ENCODE measurements at places on chromosomes 1 and 21.

GRCh38 chr1:2447276-2448097, 28.6 kb upstream of the PLCH2 start:
- DNase-seq, result no peak

DNA sequence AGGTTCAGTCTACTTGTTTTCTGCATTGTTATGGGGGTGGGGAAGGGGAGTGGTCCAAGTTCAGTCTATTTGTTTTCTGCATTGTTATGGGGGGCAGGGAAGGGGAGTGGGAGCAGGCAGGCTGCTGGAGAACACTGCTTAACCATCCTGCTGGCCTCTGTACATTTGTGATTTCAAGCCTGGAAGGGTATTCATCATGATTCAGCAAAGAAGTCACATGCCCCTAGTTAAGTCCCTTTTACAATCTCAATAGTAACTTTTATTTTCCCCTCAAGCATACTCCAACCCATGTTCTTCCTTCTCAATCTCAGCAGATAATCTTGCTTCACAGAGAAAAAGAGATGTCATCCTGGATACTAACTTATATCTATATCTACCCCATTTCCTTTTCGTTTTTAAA, 7.9 kb downstream of the LYST start:
- no peak for DNase-seq

DNA sequence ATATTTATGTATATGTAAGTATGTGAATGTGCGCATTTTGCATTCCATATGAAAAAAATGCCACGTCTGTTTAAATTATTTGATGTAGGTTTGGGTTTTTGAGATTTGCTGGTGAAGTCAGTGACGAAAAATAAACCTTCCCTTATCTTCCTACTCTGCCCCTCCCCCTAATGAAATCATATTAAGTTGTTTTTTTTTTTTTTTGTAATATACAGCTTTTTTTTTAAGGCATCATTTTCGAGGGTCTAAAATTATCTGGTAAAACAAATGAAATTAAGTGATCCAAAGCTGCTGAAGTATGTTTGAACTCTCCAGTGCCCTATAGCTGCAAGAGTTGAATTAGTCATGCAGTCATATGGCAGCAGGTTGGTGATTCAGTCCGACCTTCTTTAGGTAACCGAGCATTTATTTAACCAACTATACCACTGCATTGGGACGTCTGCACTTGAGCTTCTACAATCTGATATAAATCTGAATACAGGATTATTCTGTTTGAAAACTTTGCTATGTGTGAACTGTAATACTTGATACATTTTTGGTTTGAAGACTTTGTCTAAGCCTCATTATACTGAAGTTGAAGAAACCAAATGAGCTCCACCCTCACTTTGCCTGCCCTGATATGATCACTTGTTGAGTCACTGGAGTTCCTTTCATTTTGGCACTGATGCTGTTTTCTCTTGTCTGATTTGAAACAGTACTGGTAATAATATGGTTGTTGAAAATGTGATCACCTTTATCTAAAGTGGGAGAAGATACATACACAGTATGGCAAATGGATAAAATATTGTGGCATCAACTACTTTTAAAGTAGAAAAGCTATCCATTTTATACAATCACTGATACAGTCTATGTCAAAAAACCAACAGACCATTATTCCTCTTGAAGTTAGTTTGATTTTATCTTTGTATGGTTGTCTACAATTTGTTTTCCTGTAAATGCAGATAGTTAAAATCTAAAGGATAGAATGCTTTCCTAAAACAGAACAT, 11.7 kb downstream of the PDIK1L start:
- no peak for DNase-seq

DNA sequence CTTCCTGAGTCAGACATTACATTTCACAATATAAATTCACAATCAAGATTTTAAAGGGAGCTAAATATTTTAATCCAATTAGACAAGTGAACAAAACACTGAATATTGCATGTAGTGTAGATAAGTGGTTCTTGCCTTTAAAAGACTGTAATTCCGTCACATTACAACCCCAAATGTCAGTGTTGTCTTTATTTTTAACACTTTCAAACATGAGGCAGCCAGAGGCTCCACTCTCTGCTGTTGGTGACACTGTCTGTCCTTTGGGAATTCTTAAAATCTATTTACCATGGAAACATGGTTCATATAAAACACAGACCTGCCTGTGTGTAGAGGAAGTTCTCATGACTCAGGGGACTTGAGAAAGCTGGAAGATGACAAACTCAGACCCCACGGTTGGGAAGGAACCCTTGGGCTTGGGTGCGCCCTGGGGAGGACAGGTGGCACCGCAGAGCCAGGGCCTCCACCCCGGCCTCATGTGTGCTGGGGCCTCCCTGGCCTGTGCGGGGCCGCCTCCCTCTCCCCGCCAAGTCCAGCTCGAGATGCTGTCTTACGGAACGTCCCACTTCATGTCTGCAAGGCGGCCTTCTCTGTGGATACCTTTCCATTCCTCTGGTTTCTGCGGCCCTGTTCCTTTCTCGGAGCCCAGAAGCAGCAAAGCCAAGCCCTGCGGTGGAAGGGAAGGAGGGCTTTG, 239.0 kb downstream of the SDCCAG8 start:
- no peak for DNase-seq

GRCh38 chr21:45224189-45224938, 63.3 kb downstream of the POFUT2 start:
- DNase-seq, result peak; percentile 33

DNA sequence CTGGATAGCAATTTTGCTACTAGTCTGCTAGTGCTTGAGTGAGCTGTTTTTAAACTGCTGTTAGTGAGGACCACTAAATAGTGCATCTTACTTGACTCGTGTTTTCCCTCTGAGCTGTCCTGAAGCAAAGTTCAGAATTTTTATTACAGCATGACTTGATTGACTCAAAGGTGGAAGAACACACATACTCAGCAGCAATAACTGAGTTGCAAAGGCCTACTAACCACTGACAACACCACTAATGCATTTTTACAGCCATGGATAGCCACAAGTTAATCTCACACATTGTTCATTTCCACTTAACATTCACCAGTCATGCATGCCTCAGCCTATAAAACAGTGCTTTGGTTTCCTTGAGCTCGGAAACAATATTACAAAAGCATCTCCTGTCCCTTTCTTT, 148.7 kb downstream of the RUNX1 start:
- DNase-seq, result no peak

DNA sequence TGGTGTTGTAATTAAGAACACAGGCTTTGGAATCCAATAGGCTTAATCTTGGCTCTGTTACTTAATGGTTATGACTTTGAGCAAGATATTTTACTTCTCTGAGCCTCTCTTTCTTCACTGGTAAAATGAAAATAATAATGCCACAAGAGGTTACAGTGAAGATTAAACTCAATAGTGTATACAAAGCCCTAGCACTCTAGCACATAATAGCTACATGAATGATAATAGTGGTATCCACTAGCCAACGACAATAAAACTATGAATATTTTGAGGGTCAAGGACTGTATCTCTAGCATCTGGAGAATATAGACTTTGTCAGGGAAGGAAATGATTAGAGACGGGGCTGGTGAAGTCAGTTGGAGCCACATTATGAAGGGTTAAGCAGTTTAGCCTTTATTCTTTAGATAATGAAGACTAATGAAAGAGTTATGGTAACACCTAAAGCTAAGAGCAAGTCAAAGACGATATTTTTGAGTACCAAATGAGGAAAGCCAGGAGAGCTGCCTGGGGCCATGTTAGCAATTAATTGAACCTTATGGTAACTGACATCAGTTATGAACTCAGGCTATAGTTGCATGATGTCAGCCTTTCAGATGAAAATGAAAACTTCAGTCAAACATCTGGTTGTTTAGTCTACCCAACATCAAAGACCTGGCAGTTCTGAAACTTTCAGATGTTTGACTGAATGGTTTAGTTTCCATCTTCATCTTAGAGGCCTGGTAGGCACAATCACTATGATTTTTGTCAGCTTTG, 32.8 kb upstream of the RNF11 start:
- DNase-seq, result no peak

DNA sequence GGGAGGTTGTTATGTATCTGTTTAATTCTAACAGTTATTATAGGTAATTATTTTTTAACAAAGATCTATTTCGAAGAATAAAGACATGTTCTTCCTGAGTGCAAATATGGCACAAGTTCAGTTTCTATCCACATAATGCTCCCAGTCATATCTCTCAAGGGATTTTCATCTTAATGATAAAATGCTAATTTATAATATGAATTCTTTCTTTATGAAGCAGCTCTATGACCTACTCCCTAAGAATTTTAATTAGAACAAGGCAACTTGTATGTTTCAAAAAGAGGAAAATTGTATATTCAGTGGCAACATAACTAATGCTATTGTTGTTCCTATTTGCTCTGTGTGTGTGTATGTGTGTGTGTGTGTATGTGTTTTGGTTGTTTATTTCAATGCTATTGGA, 1222.1 kb upstream of the NCAM2 start:
- no peak for DNase-seq

DNA sequence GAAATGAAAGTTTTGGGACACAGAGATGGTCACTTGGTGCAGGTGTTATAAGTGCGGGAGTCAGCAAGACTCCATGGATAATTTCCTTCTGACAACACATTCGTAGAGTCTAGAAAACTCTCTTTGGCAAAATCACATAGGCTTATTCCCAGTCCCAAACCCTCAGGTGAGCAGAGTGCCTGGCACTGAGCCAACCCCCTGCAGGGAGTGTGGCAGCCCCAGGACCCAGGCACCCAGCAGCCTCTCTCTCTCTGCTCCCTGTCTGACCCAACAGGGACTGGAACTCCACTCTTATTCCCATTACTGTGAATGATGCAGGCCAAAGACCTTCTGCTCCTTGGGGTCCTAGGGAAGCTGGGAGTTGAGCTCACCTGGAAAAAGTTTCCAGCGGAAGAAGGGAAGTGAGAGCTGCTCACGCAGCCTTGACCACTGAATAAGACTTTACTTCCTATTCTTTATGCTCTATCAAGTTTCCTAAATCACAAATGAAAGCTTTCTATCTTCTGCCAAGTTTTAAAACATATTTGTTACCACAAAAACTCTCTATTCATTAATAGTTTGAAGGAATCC, 132.6 kb upstream of the ETV3 start:
- no peak for DNase-seq

DNA sequence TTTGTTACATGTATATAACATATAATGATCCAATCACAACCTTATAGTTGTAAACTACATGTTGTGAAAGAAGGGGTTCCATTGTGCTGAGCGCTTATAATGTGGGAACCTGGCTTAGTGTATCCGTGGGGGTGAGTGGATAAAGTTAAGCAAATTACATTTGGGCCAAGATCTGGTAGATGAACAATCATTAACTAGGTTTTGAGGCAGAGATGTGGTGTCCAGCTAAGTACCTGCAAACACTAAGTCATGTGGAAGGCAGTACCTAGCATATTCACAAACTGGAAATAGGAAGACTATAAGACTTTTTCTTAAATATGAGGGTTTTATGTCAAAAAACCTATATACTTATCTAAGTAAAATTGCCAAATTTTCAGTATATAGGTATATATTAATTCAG, 167.2 kb upstream of the PDE4B start:
- no peak for DNase-seq

DNA sequence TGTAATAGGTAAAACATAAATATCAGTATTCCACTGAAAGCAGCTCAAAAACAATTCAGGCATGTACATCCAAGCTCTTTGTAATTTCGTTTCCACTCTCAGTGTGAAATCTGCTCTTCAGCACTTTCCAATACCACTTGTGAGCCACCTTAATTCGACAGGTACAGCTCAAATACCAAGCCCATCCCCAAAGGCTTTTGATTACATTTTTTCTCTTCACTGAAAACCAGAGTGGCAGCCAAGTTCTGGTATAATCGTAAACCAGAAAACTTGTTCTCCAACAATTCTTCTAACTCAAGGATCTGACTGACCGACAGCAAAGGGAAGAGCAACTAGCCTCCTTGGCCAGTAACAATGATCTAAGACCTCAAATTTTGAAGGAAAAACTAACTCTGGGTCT, 36.8 kb downstream of the FBXO42 start:
- DNase-seq, result no peak

GRCh38 chr1:151372058-151372934, at the start of gene SELENBP1:
SELENBP1 (minus strand) TSS chr1:151372705; CDS start chr1:151372641, 64 bp downstream.
- no peak for DNase-seq

DNA sequence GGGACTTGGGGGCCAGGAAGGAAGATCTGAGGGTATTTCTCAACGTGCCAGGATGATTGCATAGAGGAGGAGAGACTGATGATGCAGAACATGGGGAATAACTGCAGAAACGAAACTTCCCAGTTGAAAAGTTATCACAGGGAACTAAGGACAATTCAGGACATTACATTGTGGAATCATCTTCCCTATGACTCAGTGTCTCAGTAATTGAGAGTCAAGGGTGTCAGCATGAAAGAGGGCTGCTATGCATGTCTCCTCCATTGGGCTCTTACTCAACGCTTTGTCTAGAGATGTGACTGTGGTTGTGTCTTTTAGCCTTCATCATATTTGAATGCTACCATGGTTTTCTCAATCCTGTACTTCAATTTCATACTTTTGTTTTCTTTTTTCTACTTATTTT, 48.9 kb upstream of the PTGFR start:
- no peak for DNase-seq

- no peak for DNase-seq
Observed at GRCh38 chr1:156540955-156541354, 31.4 kb downstream of the IQGAP3 start.

GRCh38 chr21:43322805-43323204, 104.1 kb downstream of the SIK1 start:
- no peak for DNase-seq

DNA sequence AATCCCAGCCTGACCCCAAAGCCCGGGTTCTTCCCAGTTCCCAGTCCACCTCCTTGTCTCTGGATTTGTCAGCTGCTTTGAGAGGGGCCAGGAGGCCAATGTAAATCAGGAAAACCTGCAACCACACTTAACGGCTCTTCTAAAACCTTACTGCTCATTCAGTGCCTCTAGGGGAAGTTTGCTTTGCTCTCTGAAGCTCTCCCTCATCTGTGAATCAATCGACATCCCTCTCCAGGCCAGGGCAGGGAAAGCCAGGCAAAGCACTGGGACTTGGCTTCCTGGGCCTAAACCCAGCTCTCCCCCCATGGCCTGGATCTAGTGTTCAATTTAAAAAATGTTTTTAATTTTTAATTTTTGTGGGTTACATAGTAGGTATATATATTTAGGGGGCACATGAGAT, 9.3 kb downstream of the NKAIN1 start:
- no peak for DNase-seq

GRCh38 chr1:47727697-47728085, 269.5 kb downstream of the TRABD2B start:
- DNase-seq, result no peak

All from stimulated activated CD4-positive, alpha-beta T cell treated with anti-CD3 and anti-CD28 coated beads, Interleukin-4, amount 100 ng/mL, for 1 hour (primary cell).